ENCODE measurements at places on chromosomes 6 and 20. TPM values are rescaled to one million over a fixed set of nuclear protein-coding genes. Genes with fewer than 3 reads are reported as not detected.

- no peak overlapping the region for H3K27ac ChIP-seq
- H3K4me3 ChIP-seq: no peak overlapping the region
- DNase-seq: no peak
- H3K4me1 ChIP-seq: no peaks in the 10 kb centered on the region
Observed at GRCh38 chr6:94468830-94469229, 1049.5 kb upstream of the EPHA7 start.

DNA sequence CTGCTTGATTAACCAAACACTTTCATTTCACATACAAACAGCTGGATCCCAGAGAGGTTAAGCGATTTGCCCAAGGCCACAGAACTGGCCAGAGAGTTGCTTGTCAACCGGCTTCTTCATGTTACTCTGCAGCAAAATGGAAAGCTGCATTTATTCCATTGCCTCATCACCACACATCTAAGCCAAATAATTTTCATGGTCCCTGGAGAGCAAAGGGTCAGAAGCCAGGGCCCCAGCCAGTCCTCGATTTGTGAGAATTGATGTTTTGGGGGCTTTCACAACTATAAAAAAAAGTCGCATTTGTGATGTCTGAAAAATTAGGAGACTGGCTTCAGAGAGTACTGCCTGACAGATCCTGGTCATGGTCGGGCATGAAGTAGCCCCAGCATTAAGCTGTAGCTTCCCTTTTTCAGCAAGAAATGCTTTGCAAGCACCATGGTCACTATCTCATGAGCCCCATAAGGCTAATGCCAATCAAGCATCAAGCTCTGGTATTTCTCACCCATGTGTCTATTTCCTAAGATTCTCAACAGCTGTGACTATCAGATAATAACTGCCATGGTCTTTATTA is 95.8 kb downstream of the BANF2 start:
- H3K36me3 ChIP-seq: no peaks in the 10 kb centered on the region
- H3K4me1 ChIP-seq: no peaks in the 10 kb centered on the region
- H3K27me3 ChIP-seq: no peaks in the 10 kb centered on the region

The SLC39A7 gene
- total RNA-seq: 46.5 TPM

GRCh38 chr20:16864069-16864468 is 115.9 kb downstream of the OTOR start:
- no peaks in the 10 kb centered on the region for H3K27me3 ChIP-seq
- no peak for DNase-seq
- no peaks in the 10 kb centered on the region for H3K36me3 ChIP-seq
- H3K4me3 ChIP-seq: no peak overlapping the region
- H3K27ac ChIP-seq: no peak overlapping the region

- no peaks in the 10 kb centered on the region for H3K4me1 ChIP-seq
- H3K4me3 ChIP-seq: no peak overlapping the region
- DNase-seq: no peak
- H3K27me3 ChIP-seq: no peaks in the 10 kb centered on the region
Observed at GRCh38 chr6:135311446-135312200, 130.5 kb downstream of the MYB start.

DNA sequence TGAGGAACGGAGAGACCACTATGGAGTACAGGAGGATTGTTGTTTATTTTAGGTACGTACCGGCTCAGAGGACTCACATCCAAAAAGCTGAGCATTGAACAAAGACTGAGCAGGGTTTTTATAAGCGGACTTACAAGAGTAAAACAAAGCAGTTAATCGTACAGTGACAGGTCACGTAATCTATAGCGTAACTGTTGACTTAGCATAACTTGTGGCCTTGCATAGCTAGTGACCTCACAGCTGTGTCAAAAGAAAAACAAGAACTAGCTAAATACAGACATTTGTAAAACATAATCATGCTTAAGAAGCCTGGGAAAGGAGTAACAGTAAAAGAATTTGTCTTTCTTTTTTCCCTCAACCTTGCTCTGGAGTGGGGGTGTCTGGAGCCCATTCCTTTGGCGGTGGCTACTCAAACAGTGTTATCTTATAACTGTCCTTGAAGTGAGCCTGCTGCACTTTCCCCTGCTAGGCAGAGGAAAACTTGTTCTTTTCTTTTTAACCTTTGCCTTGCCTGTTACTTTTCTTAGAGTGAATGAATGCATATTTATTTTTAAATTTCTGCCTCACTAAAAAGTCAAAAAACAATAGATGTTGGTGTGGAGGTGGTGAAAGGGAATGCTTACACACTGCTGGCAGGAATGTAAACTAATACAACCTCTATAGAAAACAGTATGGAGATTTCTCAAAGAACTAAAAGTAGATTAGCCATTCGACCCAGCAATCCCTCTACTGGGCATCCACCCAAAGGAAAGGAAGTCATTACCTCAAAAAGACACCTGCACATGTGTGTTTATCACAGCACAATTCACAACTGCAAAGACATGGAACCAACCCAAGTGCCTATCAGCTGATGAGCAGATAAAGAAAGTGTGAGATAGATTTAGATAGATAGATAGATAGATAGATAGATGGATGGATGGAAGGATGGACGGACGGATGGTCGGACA is 109.0 kb downstream of the TAF4 start:
- no peaks in the 10 kb centered on the region for H3K4me1 ChIP-seq
- no peak overlapping the region for H3K4me3 ChIP-seq
- no peak overlapping the region for H3K27ac ChIP-seq
- DNase-seq: no peak
- no peaks in the 10 kb centered on the region for H3K36me3 ChIP-seq

The LRRC73 gene
- not detected for total RNA-seq

The EDN3 gene
- 6.6 TPM for total RNA-seq

All from Peyer's patch (tissue), 4 donors.